Pulmonary artery endothelial cell (primary cell): ENCODE measurements at places on chromosomes 1 and 21.

DNA sequence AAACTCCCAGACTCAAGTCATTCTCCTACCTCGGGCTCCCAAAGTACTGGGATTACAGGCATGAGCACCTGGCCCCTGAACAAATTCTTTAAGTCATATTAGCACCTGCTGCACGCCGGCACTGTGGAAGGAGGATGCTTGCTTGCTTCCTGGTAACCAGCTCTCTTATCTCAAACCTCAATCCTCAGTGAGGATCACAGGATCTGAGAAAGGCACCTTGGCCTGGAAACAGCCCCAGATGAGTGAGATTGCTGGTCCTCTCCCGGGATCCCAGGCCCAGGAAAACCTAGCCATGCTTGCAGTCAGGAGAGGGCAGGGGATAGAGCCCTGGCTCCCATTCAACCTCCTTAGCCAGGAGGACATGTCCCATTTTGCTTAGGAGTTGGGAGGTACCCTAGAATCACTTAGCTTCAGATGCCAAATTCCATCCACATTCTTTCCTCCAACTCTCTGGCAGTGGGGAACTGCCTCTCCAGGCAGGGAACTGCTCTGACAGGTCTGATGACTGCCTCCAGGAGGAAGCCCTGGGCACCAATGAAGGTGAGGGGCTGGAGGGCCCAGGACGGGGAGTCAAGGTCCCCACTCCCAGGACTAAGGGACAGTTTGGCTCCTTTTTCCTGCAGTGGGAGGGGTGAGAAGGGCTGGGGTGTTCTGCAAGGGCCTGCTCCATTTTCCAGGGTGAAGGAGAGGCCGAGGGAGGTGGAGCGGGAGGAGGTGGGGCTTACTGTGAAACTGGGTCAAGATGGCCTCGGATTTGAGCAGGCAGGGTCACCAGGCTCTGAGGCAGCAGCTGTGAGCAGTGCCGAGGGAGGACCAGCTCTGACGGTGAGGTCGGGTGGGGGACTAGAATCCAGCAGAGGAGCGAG, 9.5 kb downstream of the GPR37L1 start:
- no peak for DNase-seq

DNA sequence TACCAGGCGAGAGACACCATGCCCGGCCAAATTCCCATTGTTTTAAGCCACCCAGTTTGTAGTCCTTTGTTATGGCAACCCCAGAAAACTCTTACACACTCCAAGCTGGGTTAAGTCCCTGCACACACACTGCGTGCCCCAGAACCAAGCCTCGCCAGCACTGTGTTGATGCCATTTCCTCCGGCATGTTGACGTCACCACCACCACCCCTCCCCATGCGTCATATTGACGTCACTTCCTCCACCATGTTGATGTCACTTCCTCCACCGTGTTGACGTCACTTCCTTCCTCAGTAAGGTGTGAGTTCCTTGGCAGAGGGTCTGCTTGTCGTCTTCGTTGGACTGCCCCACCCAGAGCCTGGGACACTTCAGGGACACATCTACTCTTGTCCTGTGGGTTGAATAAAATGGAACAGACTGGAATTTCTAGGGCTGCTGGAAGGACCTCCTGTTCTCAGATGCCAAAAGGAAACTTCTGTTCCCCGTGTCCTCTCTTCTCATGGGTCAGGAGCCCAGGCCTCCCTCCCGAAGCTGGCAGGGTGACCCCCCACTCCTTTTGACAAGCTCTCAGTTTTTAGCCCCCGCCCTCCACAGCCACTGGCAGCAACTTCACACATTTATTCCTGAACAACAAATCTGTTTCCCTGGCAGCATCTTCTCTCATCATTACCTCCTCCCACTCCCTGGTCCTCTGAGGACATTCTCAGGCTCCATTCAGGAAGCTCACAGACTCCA, 643.3 kb downstream of the NPHP4 start:
- DNase-seq: no peak

DNA sequence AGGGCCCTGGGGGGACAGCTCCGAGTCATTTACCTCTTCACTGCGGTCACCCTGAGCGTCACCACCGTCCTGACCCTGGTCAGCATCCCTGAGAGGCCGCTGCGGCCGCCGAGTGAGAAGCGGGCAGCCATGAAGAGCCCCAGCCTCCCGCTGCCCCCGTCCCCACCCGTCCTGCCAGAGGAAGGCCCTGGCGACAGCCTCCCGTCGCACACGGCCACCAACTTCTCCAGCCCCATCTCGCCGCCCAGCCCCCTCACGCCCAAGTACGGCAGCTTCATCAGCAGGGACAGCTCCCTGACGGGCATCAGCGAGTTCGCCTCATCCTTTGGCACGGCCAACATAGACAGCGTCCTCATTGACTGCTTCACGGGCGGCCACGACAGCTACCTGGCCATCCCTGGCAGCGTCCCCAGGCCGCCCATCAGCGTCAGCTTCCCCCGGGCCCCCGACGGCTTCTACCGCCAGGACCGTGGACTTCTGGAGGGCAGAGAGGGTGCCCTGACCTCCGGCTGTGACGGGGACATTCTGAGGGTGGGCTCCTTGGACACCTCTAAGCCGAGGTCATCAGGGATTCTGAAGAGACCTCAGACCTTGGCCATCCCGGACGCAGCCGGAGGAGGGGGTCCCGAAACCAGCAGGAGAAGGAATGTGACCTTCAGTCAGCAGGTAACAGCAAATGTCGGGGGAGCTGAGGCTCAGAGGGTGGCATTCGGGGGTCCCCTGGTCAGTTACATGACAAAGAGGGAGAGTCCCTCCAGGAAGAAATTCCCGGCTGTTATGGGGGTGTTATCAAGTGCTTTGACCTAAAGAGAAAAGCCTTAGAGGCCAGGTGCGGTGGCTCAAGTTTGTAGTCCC, 12.6 kb downstream of the SLC45A1 start:
- DNase-seq: no peak

DNA sequence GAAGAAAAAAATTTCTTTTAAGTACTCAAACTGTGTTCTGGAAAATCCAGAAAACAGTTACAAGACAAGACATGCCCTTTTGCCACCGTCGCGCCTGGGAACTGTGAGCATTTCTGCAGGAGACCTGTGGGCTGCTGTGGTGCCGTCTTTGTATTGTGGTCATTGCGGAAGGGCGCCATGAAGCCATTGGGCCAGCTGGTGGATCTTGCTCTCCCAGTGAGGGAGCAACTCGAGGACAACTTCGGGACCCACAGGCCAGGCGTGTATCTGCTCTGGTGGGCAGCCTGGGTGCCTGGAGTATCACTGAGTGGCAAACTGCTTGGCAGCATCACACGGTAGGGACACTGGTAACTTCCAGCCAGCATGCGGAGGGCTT, 3.8 kb upstream of the THEMIS2 start:
- no peak for DNase-seq

- DNase-seq: no peak
Measured at GRCh38 chr1:25051504-25051903, 121.4 kb upstream of the RUNX3 start.

DNA sequence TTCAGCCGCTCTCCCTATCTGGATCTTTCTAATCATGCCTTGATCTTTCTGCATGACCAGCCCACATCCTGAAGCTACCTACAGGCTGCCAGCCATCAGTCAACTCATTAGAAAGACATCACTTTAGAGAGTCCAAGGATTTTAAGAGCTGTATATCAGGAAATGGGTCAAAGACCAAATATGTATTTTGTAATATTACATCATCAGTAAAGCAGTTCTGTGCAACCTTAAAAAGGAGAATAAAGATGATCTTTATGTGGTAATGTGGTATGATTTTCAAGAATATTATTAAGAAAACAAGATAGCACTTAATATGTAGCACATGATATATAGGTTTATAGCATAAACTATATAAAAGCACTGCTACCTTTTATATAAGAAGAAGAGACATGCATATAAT, 47.6 kb downstream of the SLC30A7 start:
- no peak for DNase-seq

DNA sequence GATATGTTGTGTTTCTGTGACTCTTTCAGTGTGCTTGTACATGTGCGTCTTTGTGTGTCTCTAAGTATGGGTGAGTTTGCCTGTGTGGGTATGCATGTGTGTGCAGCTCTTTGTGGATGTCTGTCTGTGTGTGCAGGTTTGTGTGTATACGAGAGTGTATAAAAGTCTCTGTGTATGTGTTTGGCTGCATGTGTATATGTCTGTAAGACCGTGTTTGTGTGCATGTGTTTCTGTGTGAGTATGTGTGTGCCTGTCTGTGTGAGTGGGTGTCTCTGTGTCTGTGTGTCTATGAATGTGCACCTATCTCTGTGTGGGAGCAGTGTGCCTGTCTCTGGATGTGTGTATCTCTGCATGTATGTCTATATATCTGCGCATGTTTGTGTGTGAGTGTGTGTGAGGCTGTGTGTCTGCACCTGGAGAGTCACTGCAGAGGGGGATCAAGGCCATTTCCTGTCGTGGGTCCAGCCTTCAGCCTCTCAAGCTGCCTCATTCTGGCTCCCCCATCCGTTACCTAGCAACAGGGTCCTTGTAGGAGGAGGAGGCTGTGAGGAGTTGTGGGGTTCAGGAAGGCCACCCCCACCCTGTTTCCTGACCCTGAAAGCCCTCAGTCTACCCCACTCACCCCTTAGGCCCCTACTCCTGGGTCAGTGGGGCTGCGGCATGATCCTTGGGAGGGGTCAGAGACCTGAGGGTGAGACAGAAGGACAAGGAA, 10.4 kb downstream of the FGR start:
- DNase-seq: no peak

- no peak for DNase-seq
Measured at GRCh38 chr21:44463724-44464123, 8.4 kb downstream of the LRRC3 start.

GRCh38 chr1:229582011-229582694, 23.6 kb upstream of the ABCB10 start:
- DNase-seq: no peak

DNA sequence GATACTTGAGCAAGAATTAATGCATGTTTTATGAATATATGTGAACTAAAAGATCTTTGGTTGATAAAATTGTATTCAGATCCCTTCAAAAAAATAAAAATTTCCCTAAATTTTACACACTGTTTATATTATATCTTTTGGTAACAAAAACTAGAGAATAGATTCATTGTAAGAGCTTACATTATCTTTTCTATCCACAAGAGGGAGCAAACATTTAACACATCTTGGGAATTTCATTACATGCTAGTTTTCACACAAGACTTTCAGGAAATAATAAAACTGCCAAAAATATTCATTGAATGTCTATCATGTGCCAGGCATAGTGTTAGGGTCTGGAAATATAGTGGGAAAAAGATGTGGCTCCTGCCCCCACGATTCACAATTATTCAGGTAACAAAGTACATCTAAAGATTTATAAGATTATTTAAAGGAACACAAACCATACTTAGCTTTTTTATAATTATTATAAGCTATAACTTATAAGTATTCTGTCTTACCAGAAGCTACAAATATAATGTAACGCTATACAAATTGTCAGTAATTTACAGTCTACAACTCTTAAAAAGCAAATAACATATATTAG, 30.6 kb downstream of the FAF1 start:
- no peak for DNase-seq

- no peak for DNase-seq
Measured at GRCh38 chr1:184298440-184299405, 88.1 kb upstream of the C1orf21 start.

- no peak for DNase-seq
Measured at GRCh38 chr1:55259911-55260609, 44.9 kb upstream of the USP24 start.

DNA sequence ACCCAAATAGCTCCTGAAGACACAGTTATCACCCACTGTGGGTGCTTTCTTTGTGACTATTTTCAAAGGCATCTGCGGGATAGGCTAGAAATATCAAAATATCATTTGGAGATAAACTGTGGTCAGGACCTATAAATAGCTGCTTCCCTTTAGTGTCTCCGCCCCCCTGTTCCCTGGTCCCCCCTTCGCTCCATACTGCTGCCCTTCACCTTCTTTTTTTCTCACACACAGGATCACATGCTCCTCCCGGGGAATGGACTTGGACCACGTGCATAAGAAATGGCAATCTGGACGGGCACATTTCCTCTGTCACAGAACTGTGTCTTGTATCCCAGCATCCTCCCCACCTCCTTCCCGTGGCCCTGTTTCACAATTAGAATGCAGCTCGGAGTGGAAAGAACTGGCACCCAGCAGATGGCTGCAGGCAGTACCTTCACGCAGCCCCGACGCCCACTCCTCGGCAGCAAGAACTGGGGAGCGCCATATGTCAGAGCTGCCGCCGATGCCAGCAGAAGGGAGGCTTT, 68.8 kb upstream of the SSX2IP start:
- DNase-seq: no peak

- DNase-seq: no peak
Measured at GRCh38 chr1:196302981-196303380, 305.3 kb downstream of the KCNT2 start.

GRCh38 chr1:111747947-111748346, 7.8 kb upstream of the DDX20 start:
- no peak for DNase-seq

DNA sequence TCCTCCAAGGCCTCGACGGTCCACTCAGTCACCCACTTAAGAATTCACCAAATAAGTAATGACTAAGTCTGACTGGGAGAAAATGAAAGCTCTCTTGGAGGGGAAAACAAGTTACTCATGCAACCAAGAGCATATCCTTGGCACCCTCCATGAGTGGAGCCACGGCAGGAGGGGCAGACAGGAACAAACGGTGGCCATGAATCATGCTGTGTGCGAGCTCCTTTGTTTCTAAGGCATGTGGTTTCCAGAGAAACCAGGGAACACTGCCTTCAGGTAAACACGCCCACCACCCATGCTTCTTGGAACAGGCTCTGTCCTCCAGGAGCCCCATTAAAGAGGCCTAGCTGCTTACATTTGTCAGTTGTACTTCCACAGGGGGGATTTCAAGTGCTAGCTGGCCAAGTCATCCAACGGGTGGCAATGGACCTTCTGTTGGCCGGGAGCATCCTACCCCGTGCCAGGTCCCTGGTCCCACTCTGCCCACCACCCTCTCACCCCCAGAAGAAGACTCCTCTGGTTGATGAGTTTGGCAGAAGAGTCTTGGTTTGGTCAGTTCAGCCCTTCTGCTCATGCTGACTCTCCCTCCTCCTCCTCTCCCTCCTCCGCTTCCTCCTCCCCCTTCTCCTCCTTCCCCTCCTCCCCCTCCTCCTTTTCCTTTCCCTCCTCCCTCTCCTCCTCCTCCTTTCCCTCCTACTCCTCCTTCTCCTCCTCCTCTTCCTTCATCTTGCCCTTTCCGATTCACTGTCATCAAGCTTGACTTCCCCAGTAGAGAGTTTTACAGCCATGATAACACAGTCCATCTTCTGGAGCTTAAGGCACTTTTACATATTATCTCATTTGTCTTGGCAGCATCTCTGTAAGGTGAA, 107.6 kb downstream of the CCDC185 start:
- DNase-seq: peak; percentile 55

DNA sequence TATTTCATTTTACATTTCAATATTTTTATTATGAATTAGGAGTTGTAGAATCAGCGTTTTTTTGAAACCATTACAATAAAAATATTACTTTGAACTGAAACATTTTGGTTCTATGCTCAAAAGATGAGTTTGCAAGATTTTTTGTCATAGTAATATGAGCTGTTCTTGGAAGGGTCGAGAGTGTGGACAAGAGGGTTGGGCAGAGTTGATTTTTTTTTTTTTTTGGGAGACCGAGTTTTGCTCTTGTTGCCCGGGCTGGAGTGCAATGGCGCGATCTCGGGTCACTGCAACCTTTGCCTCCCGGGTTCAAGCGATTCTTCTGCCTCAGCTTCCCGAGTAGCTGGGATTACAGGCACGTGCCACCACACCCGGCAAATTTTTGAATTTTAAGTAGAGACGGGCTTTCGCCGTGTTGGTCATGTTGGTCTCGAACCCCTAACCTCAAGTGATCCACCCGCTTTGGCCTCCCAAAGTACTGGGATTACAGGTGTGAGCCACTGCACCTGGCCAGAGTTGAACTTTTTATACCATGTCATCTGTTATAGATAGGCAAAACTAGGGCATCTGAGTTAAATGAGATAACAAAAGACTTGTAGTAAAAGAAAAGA, 3.3 kb downstream of the CACYBP start:
- DNase-seq: no peak

- no peak for DNase-seq
Measured at GRCh38 chr1:195594322-195594721, 1013.9 kb downstream of the KCNT2 start.
